ENCODE measurements at places on chromosomes 4 and X. TPM values are rescaled to one million over a fixed set of nuclear protein-coding genes. Genes with fewer than 3 reads are reported as not detected.

DCLK2 gene
- 5.6 TPM for total RNA-seq

SMIM10L2A gene
- 0.33 TPM for total RNA-seq

WDR19 gene
- total RNA-seq, result 25.7 TPM

SCRG1 gene
- total RNA-seq, result 18.2 TPM

GLOD5 gene
- not detected for total RNA-seq

PNMA3 gene
- 0.14 TPM for total RNA-seq

RASL11B gene
- 8.9 TPM for total RNA-seq

CLIC2 gene
- total RNA-seq, result 25.3 TPM

COPS4 gene
- total RNA-seq, result 36.2 TPM

UCHL1 gene
- total RNA-seq, result 22.1 TPM

SPATA18 gene
- 5.3 TPM for total RNA-seq

SLITRK4 gene
- 13.2 TPM for total RNA-seq

EPGN gene
- not detected for total RNA-seq

CT45A3 gene
- not detected for total RNA-seq

NDP gene
- 0.51 TPM for total RNA-seq

SULT1B1 gene
- total RNA-seq, result 7.5 TPM

SERPINA7 gene
- total RNA-seq, result not detected

SPRY1 gene
- 111 TPM for total RNA-seq

EMCN gene
- total RNA-seq, result 41.5 TPM

BTK gene
- total RNA-seq, result 5.2 TPM

SMIM9 gene
- total RNA-seq, result not detected

RBM41 gene
- total RNA-seq, result 15.0 TPM

SPANXB1 gene
- total RNA-seq, result not detected

GABRG1 gene
- 0.05 TPM for total RNA-seq

ASB9 gene
- 1.4 TPM for total RNA-seq

SPANXN3 gene
- total RNA-seq, result not detected

F9 gene
- not detected for total RNA-seq

SMR3B gene
- not detected for total RNA-seq

CT83 gene
- not detected for total RNA-seq

DNAAF6 gene
- total RNA-seq, result not detected

RTL9 gene
- 0.19 TPM for total RNA-seq

CCDC110 gene
- 3.5 TPM for total RNA-seq

FAM9B gene
- total RNA-seq, result not detected

CAPN6 gene
- total RNA-seq, result 0.33 TPM

GAGE13 gene
- not detected for total RNA-seq

HSFX1 gene
- total RNA-seq, result 1.4 TPM

EVC2 gene
- total RNA-seq, result 7.1 TPM

TRAM1L1 gene
- total RNA-seq, result 0.81 TPM

MAGEB17 gene
- not detected for total RNA-seq

ASMT gene
- total RNA-seq, result 0.97 TPM
